ENCODE measurements at places on chromosomes 5 and 9. TPM values are rescaled to one million over a fixed set of nuclear protein-coding genes. Genes with fewer than 3 reads are reported as not detected.

Gene MZB1
- 0.13 TPM for total RNA-seq

Gene DMRTA1
- 0.06 TPM for total RNA-seq

Gene NR2F1
- 5.2 TPM for total RNA-seq

Gene UGT3A1
- total RNA-seq, result not detected

Gene EMB
- total RNA-seq, result 6.9 TPM

Gene ZDHHC11B
- 0.26 TPM for total RNA-seq

Gene DEPDC1B
- total RNA-seq, result 4.9 TPM

Gene TAF11L5
- total RNA-seq, result not detected

Gene ADAMTS6
- total RNA-seq, result 23.5 TPM

Gene SPOCK1
- total RNA-seq, result 50.3 TPM

Gene UHRF2
- total RNA-seq, result 178 TPM

Gene HAVCR2
- total RNA-seq, result 0.26 TPM

Gene GPX8
- 91.9 TPM for total RNA-seq

Gene HK3
- not detected for total RNA-seq

Gene HAVCR1
- not detected for total RNA-seq

Gene SYK
- total RNA-seq, result not detected

Gene NOL6
- 17.5 TPM for total RNA-seq

Gene FAM163B
- total RNA-seq, result not detected

Gene FAM169A
- total RNA-seq, result 0.19 TPM

Gene PCDHGA8
- total RNA-seq, result 2.2 TPM

Gene SNAPC4
- total RNA-seq, result 6.5 TPM

Gene TNC
- total RNA-seq, result 48.6 TPM

Gene PLPPR1
- not detected for total RNA-seq

Gene TSPAN17
- total RNA-seq, result 41.4 TPM

Gene GABRG2
- not detected for total RNA-seq

Gene RFESD
- total RNA-seq, result 2.2 TPM

Gene TAF11L10
- not detected for total RNA-seq

Gene KIF12
- not detected for total RNA-seq

Gene EFNA5
- total RNA-seq, result 18.2 TPM

Gene HTR4
- 5.7 TPM for total RNA-seq

Gene IL4
- total RNA-seq, result not detected

Gene SLC22A4
- total RNA-seq, result 1.7 TPM

Gene DUSP1
- total RNA-seq, result 96.4 TPM

Gene FCN1
- total RNA-seq, result not detected

Gene CTSV
- total RNA-seq, result 0.26 TPM

Gene SPAG8
- 1.7 TPM for total RNA-seq

Gene IFNB1
- not detected for total RNA-seq

Gene WDR31
- total RNA-seq, result 2.1 TPM

Gene AIF1L
- total RNA-seq, result 0.92 TPM

Gene PCDHGA3
- 2.9 TPM for total RNA-seq

Gene MEIKIN
- 0.06 TPM for total RNA-seq

Gene CTXN3
- total RNA-seq, result not detected

Gene SPINK6
- not detected for total RNA-seq

Gene FUBP3
- total RNA-seq, result 43.0 TPM

Gene SMIM3
- 52.2 TPM for total RNA-seq

Gene VAV2
- 17.8 TPM for total RNA-seq

Gene SLC46A2
- not detected for total RNA-seq

Gene NUP188
- total RNA-seq, result 28.2 TPM

Gene ARL10
- total RNA-seq, result 7.9 TPM

Gene SPINK4
- not detected for total RNA-seq
